ENCODE measurements at places on chromosomes 11 and 22. TPM values are rescaled to one million over a fixed set of nuclear protein-coding genes. Genes with fewer than 3 reads are reported as not detected.
A peak's percentile ranks its signal among the peaks of the same experiment; 100 is the strongest.

MIOX gene
- 0.18 TPM for polyA plus RNA-seq

MS4A3 gene
- 1.4 TPM for polyA plus RNA-seq

DNA sequence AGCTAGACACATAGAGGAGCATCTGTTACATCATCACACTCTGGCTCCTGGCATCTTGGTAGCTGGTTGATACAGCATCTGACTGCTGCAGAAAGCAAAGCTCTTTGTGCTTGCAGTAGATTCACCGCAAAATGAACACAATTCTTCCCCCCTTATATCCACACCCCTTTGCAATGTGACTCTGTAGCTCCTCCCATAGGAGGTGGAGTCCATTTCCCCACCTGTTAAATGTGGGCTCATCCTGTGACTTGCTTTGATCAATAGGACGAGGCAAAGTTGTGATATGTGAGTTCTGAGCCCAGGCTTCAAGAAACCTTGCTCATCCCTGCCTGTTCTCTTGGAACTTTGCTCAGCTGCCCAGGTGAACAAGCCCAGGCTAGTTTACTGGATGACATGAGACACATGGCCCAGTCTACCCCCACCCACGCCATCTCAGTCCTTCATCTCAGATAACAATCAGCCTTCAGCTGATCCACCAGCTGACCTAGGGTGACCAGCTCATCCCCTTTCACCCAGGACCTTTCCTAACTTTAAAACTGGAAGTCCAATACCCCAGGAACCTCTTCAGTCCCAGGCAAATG, 272.2 kb downstream of the TENM4 start:
- no peak for DNase-seq

GRCh38 chr11:103863497-103863896, 172.9 kb upstream of the DDI1 start:
- DNase-seq: no peak

- peak; percentile 13 for DNase-seq
Measured at GRCh38 chr11:81787584-81788049, 946.0 kb downstream of the FAM181B start.
